ENCODE measurements at places on chromosomes 7 and 10.

GRCh38 chr10:132397671-132398565, 918 bp downstream of the PWWP2B start:
- peak; percentile 73 for DNase-seq

DNA sequence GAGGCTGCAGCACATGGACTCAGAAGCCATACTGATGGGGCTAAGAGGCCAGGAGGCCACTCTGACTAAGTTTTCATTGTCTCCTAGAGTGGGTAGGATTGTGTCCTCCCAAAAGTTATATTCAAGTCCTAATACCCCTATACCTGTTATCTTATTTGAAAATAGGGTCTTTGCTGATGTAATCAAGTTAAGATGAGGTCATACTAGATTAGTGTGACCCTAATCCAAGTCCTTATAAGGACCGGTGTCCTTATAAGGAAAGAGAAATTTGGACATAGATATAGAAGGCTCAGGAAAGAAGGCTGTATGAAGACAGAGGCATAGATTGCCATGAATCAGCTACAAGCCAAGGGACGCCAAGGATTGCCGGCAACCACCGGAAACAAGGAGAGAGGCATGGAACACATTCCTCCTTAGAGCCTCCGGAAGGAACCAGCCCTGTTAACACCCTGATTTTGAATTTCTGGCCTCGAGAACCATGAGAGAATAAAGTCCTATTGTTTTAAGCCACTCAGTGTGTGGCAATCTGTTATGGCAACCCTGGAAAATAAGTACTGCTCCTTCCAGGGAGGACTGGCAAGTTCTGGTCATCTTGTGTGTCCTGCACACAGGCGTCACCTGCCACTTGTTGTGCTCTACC, 157.0 kb downstream of the EMX2 start:
- no peak for DNase-seq

DNA sequence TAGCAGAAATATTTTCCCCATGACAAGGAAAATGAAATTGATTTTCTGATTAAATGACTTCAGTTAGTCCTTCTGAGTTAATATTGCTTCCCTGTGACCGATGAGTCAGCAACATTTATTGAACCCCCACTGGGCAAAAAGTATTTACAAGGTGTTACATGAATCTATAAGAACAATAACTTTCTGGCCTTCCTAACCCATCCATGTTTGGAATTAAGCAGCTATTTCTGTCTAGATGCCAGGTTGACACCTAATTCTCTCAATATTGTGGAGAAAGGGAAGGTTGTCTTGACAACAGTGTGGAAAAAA, 112.9 kb upstream of the JAZF1 start:
- DNase-seq = no peak

DNA sequence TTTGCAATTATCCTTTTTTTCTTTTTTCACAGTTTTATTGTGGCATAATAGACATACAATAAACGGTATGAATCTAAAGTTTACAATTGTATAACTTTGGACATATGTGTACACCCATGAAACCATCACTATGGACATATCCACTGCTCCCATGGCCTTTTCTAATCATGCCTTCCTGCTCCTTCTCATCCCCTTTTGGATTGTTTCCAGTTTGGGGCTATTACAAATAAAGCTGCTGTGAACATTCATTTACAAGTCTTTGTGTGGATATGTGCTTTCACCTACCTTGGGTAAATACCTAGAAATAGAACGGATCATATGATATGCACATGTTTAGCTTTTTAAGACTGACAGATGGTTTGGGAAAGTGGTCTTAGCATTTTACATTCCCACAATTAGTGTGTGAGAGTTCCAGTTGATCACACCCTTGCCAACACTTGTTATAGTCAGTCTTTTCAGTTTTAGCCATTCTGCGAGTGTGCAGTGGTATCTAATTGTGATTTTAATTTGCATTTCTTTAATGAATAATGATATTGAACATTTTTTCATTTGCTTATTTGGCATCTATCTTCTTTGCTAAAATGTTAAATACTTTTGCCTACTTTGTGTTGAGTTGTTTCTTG, 120.9 kb upstream of the KAT6B start:
- no peak for DNase-seq

GRCh38 chr7:3106361-3106826, 62.7 kb upstream of the CARD11 start:
- DNase-seq = peak; percentile 68

GRCh38 chr10:121309164-121309563, 289.1 kb downstream of the FGFR2 start:
- no peak for DNase-seq

DNA sequence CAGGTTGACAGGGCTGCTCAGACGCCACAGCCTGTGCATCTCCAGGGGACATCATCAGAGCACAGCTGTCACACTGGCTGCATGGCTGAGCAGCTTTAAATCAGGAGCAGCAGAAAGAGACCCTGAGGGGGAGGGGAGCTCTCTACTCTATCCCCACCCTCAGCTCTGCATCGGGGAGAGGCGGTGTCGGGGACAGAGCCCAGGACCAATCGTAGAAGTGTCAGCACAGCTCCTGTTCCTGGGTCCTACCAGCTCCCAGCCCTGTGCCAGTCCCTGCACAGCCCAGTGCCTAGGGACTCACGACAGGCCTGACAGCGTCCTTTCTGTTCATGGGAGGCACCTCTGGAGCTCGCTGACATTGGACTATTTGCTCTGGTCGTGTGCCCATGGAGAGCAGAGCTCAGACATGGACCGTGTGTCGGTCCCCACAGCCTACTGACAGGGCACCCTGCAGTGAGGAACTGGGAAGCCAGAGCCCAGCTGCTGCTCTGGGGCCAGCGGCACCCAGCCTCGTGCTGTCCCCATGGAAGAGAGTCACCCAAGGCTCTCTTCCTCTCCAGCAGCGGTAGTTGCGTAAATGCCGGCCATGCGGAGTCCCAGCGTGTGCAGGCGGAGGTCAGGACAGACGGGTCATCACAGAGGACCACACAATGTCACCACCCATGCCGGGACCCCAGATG, 20.4 kb upstream of the ANTXRL start:
- DNase-seq = peak; percentile 51

GRCh38 chr10:92475357-92475868, 98.5 kb downstream of the IDE start:
- DNase-seq = no peak

GRCh38 chr7:106178593-106179134, 66.6 kb upstream of the SYPL1 start:
- DNase-seq = no peak

DNA sequence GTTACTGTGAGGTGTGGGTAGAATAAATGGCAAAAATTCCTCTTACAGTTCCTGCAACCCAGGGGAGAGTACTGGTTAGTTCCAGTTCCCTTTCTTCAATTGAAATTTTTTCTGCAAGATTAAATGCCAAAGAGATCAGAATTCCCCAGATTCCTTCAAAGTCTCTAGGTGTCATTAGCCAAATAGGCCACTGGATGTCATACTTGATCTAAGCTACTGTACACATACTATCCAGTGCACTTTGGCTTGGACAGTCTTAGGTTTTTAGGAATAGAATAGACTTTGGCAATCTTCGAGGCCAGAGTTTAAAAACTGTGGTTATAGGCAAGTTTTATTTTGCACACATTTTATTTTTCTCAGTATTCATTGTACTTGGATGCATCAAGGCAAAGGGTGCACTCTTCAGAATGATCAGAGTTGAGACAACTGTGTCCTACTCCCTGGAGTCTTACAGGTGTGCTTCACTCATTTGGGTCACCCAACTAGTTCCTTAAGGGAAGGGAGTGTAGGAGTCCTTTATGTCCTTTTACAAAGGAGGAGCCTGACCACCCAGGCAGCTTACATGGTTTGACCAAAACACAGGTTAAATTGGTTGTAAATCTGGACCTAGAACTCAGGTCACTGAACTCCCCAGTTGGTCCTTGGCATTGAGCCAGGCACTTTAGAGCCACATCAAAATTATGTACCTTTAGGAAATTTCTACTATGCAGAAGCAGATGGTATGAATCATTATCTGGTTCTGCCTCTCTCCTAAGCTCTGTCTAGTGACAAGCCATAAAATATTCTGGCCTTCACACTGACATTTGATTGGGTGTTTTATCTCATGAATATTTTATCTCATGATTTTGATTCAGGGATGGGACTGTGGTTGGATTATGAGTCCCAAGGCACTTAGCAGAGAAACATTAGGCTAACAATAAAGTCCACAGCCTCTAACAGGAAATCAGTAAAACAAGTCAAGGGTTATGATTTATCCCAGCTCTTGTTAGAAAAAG, 49.5 kb downstream of the ASAH2B start:
- DNase-seq = no peak

GRCh38 chr10:44153918-44154670, 230.8 kb downstream of the CXCL12 start:
- no peak for DNase-seq

DNA sequence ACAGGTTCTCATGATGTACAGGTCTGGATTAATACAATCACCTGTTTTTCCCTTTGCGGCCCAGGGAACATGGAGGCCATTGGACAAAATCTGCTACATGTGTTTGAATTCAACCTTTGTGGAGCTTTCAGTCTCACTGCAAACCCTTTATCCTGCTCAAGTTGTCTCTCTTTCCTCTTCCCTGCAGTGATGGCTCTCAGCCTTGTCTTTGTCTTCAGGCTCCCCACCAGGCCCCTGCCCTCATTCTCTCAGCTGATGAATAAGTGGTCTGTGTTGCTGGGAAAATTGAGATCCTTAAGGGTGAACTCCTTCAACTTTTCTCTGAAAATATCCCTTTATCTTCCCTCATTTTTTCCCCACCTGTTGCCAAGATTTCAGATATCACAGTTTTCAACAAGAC, 791.2 kb downstream of the GRID1 start:
- DNase-seq = no peak

DNA sequence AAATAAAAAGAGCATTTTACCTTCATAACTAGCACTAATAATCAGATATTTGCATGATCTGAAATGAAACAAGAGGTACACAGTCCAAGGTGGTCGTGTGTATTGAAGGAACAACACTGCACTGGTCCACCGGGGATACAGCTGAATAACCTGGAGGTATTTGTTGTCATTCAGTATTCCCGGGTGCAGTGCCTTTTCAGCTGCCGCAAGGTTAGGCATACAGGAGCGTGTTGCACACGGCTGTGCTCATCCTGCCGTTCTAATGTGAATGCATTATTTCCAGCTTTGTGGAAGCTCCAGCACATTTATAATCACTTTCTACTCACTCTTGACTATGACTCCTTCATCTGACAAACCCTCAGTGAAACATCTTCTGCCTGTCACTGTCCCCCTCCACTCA, 377.8 kb downstream of the GFRA1 start:
- DNase-seq = no peak

DNA sequence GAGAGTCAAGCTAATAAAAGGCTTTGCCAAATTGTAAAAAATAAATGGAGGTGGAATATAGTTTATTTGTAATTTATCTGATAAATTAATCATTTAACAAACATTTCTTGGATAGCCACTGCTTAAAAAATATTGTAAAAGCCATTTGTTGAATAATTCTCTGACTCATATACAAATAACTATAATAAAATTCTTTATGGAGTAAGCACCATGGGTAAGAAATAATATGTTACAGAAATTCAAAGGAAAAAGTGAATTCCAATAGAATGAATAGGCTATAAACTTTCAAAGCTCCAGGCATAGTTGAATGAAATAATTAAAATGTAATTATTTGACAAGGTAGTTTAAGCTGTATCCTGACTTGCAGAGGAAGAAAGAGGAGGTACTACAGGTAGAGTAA, 291.4 kb upstream of the TMEM229A start:
- no peak for DNase-seq

DNA sequence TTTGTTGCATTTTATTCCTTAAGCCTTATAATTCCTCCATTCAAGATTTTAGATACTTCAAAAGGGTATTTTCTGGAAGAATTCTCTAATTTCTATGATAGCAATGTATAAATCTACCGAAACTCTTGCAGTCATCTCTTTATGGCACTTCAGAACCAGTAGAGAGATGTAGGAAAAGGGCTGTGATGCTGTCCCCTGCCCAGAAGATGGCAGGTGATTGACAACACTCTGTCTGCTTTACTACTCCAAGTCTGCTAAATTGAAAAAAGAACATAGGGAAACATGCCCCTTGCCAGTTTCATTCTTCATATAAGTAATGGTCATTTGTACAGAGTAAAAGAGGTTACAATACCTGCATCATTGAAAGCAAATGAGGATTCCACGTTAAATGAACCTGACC, 5.1 kb downstream of the TCTN3 start:
- DNase-seq = no peak

- DNase-seq = no peak
These were observed 282.5 kb upstream of the TEX47 start for GRCh38 chr7:89077992-89078391.

DNA sequence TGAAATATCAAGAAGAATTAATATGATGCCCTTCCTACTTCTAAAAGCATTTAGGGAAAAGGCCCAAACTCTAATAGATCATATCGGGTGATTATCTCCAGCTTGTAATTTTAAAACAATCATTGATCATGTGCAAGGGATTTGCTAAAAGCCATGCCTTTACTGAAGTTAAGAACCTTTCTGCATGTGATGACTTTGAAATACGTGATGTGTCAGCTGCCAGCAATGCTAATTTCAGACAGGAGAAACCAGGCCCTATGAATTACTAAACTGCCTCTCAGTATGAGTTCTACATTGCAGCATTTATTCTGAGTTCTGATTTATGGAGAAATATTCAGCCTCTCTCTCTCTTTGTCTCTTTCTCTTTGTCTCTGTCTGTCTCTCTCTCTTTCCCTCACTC, 203.6 kb upstream of the AKR1E2 start:
- no peak for DNase-seq

DNA sequence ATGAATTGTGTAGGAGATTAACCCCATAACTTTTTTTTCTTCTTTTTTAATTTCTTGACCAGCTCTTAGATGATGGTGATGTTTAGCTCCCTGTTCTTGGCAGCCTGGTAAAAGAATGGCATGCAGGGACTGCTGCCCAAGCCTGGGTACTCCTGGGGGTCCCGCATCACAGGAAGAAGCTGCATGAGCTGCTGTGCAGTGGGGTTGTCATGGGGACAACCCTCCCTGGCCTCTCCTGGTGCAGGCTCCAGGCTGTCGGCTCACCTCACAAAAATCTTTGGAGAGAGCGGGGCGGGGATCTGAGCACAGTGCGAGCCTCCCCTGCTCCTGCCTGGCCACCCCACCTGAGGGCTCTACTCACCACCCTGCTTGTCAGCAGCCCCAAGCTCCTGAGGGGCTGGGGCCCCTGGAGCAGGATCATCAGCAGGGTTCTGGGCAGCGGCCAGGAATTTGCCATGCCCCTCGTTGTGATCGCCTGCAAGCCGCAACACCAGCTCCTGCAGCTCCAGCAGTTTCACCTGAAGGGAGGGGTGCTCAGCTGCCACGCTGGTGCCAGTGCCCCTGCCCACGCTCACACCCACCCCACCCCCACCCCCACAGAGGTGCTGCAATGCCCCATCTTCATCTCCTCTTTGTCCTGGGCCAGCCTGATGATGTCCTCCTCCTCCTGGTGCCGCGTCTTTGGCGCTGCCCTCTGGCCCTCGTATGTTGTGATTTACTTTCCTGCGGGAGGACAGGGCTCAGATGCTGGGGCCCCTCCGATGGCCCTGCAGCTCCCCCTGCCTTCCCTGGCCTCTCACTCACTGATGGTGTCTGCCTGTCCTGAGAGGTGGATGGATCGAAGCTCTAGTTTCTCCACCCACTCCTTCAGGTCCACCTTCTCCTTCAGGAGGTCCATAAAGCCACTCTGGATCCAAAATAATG, 15.5 kb upstream of the MTPAP start:
- no peak for DNase-seq

GRCh38 chr10:4834898-4835405, 8.9 kb downstream of the AKR1E2 start:
- no peak for DNase-seq

GRCh38 chr7:17380736-17381662, 82.5 kb downstream of the AHR start:
- DNase-seq = no peak

Measured in activated CD8-positive, alpha-beta memory T cell treated with anti-CD3 and anti-CD28 coated beads, Interleukin-2, amount 50 U/mL, for 48 hours (primary cell).